ENCODE measurements at places on chromosomes 11 and 22.

GRCh38 chr11:129191649-129192048, 476 bp downstream of the ARHGAP32 start:
- DNase-seq: no peak

GRCh38 chr11:27894552-27894951, 194.3 kb upstream of the BDNF start:
- no peak for DNase-seq

GRCh38 chr11:126328001-126328390, 24.1 kb downstream of the DCPS start:
- no peak for DNase-seq

GRCh38 chr11:116860303-116860702, 22.9 kb upstream of the APOA1 start:
- DNase-seq: no peak

GRCh38 chr22:36772451-36772850, 3.5 kb downstream of the IFT27 start:
- DNase-seq: no peak

DNA sequence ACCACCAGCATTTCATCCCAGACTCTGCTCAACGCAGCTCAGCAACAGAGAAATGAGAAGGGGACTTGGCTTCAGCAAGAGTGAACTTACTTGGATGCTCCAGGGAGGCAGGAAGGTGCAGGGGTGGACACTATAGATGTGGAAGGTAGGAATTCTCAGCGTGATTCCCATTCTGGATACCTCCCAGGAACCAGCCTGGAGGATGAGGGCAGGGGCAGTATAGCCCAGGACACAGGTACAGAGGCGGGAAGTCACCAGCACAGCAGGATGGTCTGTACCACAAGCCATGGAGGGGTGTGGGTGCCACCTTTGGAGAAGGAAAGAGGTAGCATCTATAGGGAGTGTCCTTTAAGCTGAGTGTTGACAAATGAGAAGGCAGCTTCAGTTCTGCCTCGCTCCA, 1275.2 kb downstream of the TBC1D22A start:
- no peak for DNase-seq

DNA sequence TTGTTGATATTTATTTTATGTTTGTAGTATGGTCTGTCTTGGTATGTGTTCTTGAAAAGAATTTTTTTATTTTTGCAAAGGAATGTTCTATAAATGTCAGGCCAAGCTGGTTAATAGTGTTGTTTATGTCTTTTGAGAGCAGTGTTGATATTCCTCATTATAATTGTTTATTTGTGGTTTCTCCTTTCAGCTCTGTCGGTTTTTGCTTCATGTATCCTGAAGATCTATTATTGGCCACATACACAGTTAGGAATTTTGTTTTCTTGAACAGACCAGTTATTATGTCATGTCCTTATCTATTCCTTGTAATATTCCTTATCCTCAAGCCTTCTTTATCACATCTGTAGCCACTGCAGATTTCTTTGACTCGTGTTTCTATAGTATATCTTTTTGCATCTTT, 56.5 kb downstream of the PDHX start:
- no peak for DNase-seq

- DNase-seq: no peak
Measured at GRCh38 chr11:44593251-44593650, 27.8 kb downstream of the CD82 start.

DNA sequence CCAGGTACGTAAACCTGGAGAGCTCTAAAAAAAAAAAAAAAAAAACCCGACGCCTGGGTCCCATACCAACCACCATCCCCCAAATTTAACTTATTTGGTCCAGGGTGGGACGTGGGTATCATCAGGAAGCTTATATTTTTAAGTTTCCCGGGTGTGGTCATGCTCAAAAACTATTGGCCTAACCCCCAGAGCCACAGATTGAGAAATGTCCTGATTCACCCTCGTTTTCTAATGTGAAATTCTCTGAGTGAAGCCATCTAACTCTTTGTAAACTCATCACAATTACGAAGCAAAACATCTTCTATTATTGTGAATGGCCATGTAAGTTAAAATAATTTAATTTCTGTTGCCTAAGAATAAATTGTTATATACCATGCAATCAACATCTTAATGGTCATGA, 29.6 kb downstream of the PAK1 start:
- DNase-seq: no peak

DNA sequence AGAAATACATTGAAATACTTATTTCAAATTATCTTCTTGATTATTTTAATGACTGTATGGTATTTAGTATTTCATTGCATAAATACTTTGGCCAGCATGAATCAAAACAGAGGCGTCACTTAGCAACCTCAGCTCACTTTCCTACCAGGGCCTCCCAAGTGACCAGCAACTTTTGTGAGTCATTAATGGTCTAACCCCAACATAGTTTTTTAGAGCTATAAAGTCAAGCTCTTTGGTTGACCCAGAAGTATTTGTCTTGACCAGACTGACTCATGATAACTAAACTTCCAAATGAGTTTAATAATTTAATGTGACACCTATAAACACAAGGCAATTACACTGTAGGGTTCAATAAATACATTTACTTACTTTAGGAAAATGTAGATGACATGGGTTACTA, 27.9 kb upstream of the RBMXL2 start:
- DNase-seq: no peak

DNA sequence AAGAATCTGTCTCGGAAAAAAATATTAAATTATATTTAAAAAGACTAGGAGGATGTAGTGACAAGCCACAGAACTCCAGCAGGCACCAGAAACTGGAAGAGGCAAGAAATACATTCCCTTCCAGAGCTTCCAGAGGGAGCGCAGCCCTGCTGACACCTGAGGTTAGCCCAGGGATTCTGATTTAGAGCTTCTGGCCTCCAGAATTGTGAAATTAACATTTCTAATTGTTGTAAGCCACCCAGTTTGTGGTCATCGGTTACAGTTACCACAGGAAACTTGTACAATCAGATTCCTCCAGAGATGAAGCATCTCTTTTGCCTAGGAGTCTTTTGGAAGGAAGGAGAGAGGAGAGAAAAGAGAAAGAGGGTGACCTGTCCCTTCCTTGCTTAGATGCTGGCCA, 6.4 kb upstream of the UBASH3B start:
- DNase-seq: no peak

- no peak for DNase-seq
Measured at GRCh38 chr11:126194121-126194543, 17.3 kb downstream of the RPUSD4 start.

DNA sequence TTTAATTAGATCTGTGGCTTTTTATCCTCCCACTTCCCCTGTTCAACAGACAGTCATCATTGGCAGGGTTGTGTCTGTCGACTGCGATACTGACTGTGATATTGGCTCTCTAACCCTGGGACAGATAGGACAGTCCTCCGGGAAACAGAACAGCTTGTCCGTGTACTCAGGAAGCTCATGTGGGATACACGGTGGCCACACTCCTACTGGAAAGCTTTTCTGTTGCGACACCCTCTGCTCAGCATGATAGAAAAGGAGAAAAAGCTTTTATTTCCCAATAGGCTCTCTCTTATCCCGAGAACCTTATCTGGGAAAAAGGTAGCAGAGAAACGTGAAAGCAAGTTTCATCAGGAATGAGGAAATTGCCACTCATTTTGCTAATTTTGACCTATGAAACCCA, 60.4 kb upstream of the HSPA8 start:
- no peak for DNase-seq

GRCh38 chr22:49642331-49642730, 185.3 kb downstream of the BRD1 start:
- no peak for DNase-seq

DNA sequence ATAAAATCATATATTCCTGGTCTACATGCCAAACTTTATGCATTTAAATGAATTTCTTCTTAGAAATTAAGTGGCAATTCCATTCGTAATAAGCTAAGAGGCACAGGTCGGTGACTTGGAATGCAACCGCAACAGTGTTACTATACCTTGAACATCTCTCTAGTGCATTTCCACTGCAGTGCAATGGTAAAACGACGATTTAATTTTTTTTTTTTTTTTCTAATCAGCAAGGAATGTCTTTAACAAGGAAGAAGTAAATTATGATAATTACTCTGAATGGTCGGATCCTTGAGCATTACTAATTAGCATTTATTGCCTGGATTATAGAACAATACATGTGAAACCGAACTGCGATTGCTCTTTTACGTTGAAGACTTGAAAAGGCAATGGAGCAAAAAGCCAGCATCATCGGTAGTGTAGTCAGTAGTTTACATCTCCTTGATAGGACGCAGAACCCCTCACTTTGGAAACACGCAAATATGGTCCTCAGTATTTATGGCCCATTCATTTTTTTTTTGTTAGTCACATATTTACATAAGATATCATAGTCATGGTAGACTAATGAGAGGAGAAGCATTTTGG, 20.2 kb downstream of the BLID start:
- no peak for DNase-seq

- DNase-seq: no peak
Measured at GRCh38 chr22:38465673-38466490, 2.0 kb upstream of the KDELR3 start.

GRCh38 chr11:133531971-133532651, at the start of gene OPCML:
OPCML (minus strand) TSS chr11:133532501.
- no peak for DNase-seq

DNA sequence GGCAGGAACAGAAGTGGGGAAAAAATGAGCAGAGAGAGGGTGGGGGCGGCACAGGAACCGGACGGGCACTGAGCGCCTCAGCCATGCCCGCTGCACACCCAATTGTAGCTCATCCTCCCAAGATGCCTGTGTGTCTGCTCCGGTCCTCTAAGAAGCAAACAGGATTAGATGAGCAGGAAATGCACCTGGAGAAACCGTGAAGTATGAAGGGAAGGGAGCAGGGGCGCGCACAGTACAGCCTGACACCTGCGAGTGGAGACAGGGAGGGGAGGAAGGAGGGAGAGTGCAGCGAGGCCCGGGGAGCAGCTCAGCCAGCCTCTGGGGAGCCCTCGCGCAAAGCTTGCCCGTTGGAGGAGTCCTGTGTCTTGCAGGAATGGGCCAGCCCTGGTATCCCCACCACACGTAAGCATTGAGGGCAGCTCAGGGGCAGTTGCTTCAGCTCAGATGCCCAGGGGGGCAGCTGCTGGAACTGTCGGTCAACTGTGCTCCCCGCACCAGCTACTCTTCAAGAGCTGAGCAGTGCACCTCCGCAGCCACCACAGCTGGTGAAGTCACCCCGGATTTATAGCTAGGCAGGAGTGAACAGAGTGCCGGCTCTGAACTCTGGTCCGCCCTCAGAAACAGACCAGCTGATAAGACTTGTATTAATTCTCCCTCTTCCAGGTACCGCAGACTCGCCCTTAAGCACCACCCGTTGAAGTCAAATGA, 7.0 kb downstream of the DNAJB13 start:
- no peak for DNase-seq

DNA sequence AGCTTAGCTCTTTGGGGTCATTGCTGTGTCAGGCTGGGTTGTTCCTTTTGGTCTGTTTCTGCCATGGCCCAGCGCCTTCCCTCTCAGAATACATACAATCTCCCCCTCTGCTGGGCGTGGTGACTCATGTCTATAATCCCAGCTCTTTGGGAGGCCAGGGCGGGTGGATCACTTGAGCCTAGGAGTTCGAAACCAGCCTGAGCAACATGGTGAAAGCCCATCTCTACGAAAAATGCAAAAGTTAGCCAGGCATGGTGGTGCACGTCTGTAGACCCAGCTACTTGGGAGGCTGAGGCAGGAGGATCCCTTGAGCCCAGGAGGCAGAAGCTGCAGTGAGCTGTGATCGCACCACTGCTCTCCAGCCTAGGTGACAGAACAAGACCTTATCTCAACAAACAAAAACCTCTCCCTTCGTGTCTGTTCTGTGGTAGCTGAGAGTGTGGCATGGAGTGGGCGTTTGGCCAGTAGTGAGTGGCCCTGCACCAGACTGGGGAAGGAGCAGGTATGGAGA, 46.7 kb upstream of the RAB1B start:
- no peak for DNase-seq

DNA sequence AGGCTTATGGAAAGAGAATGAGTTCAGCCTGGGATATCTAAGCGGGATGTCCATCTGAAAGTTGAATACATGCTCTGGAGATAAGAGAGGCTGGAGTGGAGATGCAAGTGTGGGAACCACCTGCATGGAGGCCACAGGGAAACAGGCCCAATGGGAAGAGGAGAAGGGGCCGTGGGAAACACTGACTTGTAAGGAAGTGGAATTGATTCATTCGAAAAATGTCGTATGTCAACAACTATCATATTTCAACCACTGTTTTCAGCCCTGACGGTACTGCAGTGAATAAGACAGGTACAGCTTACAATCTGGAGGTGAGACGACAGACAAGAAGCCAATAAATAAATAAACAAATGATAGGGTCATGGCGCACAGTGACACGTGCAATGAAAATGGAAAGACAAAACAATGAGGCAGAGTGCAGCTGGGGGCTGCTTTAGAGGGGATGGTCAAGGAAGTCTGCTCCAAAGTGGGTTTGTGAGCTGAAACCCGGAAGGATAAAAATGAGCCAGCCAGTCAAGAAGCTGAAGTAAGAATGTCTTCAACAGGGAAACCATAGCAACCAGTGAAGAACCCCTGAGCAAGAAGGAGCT, 35.9 kb downstream of the EFCAB6 start:
- no peak for DNase-seq

DNA sequence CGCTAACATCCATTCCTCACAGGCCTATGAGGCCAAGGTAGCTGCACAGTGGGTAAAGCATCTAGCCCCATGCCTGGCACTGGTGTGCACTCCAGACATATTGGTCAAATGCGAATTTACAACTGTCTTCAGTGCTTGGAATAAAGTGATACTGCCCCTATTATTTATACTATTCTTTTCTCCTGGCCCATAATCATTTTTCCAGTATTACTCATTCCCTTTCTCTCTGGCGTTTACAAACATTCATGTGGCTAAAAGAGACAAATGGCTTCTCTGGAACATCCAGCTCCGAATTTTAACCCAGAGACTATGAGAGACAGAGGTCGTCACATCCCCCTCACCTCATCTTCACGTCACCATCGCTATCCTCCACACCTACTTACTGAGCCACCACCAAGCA, 87.2 kb upstream of the PITPNB start:
- no peak for DNase-seq

- no peak for DNase-seq
Measured at GRCh38 chr22:43006753-43007152, 8.2 kb downstream of the PACSIN2 start.

- DNase-seq: peak; percentile 33
Measured at GRCh38 chr11:16946477-16947282, 67.5 kb downstream of the PLEKHA7 start.

DNA sequence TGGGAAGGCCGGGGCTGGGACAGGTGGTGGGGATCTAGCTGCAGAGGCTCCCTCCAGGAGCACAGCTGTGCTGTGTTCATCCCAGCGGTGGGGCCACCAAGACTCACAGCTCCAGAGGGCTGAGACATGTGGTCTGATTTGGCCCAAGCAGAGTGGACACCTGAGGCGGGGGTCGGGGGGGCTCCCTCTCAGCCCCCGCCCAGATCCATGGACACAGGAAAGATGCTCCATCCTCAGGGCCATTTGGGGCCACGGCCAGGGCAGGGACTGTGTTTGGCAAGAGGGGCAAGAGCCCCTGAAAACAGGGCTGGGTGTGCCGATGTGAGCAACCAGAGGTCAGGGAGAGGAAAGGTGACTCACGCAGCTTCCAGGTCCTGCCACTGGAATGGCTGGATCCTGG, 219.4 kb downstream of the BRD1 start:
- no peak for DNase-seq

- DNase-seq: no peak
Measured at GRCh38 chr11:128920666-128921065, 22.0 kb downstream of the TP53AIP1 start.
